ENCODE measurements at places on chromosomes 13 and 19. TPM values are rescaled to one million over a fixed set of nuclear protein-coding genes. Genes with fewer than 3 reads are reported as not detected.

DNA sequence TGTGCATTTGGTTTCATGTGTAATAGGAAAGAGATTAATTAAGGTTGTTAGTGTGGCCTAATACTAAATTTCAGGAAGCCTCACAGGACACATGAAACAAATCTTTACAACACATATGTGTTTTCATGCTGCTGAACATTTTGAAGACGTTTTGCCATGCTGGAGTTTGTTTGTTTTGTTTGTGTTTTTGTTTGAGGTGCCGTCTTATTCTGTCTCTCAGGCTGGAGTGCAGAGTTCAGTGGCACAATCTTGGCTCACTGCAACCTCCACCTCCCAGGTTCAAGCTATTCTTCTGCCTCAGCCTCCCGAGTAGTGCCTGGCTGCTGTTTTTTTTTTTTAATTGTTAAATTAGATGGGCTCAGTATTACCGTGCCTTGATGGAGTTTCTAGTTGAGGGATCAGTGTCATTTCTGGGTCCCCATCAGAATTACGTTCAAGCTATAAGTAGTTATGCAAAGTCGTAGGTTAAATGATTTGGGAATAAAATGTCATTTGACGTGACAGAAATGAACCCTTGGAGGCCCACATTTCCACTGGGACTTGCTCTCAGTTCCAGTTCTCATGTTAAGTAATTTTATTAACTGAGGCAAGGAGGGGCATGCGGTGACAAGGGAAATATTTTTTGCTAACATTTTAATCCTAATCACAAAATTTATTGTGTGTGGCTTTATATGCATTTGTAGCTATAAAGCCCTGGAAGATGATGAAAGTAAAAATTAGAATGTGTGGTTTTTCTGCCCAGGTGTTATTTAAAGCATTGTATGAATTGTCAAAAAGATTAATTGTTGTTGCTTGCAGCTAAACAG, 196.9 kb downstream of the TM9SF2 start:
- DNase-seq, result no peak

- DNase-seq, result no peak
Measured at GRCh38 chr13:57918086-57918485, 286.5 kb downstream of the PCDH17 start.

PLIN5 gene
- polyA plus RNA-seq, result 1.8 TPM

- DNase-seq, result no peak
Measured at GRCh38 chr13:29817604-29818378, 32.6 kb downstream of the UBL3 start.

GRCh38 chr13:90839061-90839460, 508.4 kb upstream of the MIR17HG start:
- DNase-seq, result no peak

GRCh38 chr19:18173572-18174288, at the start of gene IFI30:
Gene IFI30, plus strand, starts transcription at chr19:18173813. Its CDS starts 29 bp downstream, at chr19:18173842.
- DNase-seq, result peak; percentile 71

- no peak for DNase-seq
Measured at GRCh38 chr19:7559102-7559501, 23.6 kb downstream of the PNPLA6 start.

DNA sequence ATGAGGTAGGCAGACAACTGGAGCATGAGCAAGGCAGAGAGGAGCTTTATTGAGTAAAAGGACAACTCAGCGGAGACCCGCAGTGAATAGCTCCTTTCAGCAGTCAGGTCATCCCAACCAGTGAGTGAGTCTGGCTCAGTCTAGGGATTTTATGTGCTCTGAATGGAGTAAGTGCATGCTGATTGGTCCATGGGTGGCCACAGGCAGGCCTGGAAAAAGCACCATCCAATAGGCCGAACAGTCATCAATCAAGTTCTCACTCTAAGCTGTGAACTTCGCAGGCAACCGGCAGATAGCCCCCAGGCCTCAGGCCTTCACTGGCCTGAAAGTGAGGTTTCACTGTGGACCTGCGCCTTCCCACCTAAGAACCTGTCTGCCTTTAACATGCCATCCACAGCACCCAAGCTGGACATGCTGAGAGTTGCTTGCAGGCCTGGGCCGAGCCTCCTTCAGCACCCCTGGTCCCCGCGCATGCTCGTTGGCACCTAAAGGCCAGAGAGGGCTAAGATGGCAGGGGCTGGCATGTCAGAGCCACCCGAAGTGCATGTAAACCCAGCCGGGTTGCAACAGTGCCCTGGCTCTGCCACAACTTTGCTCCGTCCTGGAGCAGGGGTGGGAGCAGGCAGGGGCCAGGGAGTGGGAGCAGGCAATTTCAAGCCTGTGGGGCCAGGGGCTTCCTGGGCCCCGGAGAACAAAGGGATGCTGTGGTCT, 698.7 kb downstream of the SLITRK1 start:
- no peak for DNase-seq

Data from right lung (tissue), 10 donors.